ENCODE measurements at places on chromosomes 2 and 18.

DNA sequence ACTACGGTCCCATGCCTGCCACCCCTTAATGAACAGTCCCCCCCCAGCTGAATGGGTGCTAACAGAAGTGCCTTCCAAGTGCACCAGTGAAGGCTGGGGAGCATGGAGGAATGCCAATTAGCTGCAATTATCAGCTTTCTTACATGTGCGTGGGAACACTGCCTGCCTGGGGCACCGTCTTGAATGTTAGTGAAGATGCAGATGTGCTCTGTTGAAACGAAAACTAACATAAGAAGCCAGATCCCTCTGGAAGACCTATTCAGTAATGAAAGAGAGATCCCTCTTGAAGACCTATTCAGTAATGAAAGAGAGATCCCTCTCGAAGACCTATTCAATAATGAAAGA lies 154.5 kb downstream of the CLIP4 start:
- DNase-seq: no peak

DNA sequence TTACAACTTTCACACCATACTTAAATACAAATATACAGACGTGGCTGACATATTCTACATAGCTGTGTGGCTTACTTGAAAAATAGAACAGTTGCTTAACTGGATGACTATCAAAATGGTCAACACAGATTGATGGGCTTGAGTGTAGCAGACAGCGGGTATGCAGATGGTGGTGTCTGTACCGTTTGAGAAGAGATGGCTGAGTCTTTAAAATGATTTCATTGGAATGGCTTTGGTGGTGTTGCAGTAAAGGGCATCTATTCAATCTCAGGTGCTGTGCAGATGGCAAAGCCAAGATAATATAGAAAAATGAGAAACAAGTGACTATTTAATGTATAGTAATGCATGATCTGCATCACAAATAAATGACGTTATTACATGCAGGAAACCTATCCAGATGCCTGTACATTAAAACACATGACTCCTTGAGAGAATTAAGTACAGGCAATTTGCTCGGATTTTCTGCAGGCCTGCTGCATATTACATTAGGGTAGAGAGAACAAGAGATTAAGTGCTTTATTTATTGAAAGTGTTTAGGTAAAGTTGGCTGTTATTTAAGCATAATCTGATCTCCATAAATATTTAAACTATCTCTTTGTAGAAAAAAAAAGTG lies 68.5 kb downstream of the AGPS start:
- no peak for DNase-seq

- DNase-seq: no peak
These were observed 20.4 kb upstream of the FEZ2 start for GRCh38 chr2:36618381-36618780.

- DNase-seq: no peak
These were observed 143.7 kb upstream of the SYT4 start for GRCh38 chr18:43420950-43421349.

- DNase-seq: no peak
These were observed 95.7 kb downstream of the BCL2 start for GRCh38 chr18:63223837-63224236.

- no peak for DNase-seq
These were observed 176.5 kb downstream of the LTBP1 start for GRCh38 chr2:33123216-33123615.

- no peak for DNase-seq
These were observed 18.0 kb upstream of the LBH start for GRCh38 chr2:30213326-30213725.

DNA sequence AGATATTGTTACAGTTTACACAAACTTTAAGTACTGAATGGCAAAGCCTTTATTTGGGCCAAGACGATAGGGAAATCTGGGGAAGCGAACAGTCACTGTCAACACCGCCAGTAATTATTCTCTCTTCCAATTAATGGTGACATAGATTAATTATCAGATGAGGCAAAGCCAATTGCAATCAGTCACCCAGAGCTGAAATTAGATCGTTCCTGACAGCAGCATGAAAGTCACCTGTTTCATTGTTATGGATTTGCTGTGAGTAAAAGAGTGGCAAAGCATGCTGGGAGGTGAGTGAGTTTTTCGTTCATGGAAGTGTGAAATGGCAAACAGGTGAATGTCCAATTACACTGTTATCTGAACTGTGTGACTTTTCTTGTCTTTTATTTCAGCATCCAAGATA lies 164.8 kb upstream of the KLHL14 start:
- DNase-seq: no peak

DNA sequence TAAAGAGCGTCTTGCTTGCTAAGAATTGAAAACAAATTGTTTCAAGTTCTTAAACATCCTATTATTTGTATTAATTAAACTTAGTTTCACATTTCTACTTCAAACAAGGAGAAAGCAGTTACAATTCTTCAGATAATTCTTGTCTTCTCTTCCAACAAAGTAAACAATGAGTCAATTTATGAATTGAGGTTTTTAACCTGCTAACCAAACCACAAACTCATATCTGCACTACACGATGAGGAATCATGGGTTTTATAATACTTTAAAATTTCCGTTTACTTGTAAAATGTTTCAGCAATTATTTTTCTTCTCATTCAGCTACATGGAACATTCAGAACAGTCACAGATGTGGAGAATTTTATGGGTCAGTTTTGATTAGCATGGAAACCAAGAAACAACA lies 114.2 kb downstream of the SPIRE1 start:
- no peak for DNase-seq

DNA sequence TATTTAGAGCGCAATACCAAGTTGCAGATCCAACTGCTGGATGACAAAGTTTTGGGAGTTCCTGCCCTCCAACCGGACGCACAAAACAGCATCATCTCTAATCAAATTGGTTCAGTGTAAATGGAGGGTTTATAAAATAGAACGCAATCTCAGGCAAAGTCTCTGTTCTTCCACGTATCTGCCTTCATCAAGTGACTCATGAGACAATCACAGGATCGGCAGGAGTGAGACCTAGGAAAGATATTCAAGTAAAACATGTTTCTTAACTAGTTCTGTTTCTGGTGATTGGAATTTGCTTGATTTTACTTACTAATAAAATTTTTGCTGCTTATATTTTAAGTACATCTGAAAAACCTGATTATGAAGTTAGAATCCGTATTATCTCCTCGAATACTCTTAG lies 7.6 kb downstream of the FZD5 start:
- no peak for DNase-seq

DNA sequence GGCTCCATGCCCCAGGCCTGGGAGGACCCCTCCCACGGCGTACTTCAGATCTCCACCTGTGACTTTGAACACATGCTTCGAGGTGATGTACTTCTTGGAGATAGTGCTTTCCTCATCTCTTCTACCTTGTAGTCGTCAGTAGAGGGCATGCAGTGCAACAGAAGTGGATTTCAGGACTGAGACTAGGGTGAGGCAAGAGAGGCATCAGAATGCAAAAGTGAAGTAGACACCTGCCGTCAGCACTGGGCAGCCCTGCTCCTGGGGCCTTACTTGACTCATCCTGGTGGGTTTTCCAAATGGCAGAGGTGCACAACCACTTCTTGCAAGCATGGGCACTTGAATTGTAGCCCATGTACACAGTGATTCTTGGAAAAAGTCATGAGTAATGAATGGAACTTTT lies 258.8 kb downstream of the NEDD4L start:
- DNase-seq: no peak

GRCh38 chr2:203361922-203362321 lies 33.7 kb downstream of the ABI2 start:
- no peak for DNase-seq

- no peak for DNase-seq
These were observed 288.9 kb upstream of the FBXO11 start for GRCh38 chr2:48195169-48195568.

DNA sequence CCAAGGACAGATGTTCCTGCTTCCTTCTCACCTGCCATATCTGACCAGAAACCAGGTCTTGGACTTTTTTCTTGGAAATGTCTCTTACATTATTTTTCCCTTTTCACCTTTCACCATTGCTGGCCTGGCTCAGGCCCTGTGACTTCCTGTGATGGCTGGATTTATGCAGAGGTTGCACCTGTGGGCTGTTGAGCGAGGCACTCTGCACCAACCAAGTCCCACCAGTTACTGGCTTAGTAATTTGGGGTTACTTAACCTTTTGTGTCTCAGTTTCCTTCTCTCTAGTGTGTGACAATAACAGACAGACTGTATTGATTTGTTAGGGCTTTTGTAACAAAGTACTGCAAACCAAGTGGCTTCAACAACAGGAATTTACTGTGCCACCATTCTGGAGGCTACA lies 110.0 kb downstream of the INSIG2 start:
- DNase-seq: no peak

DNA sequence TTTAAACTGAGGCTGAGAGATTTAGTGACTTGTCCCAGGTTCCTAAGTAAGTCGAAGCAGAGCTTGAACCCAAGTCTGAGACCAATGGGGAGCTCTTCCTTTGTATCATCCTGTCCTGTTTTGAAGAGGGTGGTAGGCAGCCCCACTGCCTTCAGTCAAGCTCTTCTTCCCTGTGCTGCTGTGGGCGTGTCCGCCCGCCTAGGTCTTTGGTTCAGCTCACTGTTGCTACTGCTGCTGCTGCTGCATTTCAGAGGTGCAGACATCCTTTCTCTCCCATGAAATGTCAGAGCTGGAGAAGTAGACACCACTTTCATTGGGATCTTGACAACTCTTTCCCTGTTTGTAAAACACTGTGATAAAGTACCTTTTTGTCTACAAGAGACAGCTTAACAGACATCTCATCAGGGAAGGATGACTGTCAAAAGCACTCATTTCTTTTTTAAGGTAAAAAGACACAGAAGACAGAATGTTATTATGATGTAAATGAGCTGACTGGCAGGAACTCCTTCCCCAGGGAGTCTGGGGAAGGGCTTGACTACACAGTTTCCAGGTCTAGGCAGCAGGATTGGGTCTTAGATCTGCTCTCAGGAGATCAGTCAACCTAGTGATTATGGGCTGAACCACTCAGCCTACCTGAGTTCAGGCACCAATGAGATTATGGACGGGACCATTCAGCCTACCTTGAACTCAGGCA lies 91.7 kb upstream of the TRIB2 start:
- DNase-seq: no peak

DNA sequence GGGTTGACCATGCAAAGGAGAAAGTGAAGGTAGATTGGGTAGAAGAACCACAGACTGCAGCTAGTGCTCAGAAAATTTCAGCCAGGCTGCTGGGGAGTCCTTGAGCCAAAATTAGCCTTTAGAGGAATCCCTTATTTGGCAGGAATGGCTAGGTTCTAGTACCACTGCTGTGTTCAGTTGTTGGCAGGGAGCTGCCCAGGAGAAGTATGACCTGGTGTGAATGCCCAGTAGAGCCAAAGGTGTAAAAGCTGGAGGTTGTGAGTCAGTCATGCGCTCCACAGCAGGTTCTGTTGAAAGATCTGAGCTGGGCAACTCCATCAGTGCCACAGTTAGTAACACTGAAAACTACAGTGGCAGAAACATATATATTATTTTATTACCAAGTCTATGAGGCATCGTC lies 36.4 kb upstream of the TBR1 start:
- no peak for DNase-seq

GRCh38 chr2:175402571-175402970 lies 221.1 kb upstream of the ATP5MC3 start:
- DNase-seq: no peak

DNA sequence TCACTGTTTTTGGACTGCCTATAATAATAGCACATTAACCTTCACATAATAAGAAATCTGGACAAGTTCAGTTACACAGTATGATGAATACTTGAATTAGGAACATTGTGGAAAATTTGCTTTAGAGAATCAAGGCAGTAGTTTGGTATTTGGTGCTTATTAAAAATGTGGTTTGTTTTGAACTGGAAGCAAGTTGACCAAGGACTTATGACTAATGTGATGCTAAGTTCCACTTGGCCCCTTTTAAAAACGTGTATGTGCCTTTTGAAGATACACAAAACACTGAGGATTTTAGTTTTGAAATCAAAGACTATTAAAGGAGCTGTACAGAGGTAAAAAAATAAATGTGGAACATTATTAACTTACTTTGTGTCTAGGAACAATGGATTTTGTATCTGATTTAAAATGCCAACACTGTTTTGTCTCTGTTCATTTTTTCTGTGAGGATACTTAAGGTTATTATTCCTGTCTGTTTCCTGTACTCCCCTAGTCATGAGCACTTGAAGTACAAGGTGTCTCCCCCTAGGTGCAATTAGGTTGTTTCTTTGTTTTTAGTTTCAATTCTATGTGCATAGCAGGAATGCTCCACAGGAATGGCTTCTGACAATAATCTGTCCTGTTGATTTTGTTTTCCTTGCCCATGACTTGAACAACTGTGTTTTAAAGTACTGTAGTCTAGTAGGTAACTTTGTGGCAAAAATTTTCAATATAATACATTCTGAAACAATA lies 49.6 kb upstream of the PTH2R start:
- no peak for DNase-seq

DNA sequence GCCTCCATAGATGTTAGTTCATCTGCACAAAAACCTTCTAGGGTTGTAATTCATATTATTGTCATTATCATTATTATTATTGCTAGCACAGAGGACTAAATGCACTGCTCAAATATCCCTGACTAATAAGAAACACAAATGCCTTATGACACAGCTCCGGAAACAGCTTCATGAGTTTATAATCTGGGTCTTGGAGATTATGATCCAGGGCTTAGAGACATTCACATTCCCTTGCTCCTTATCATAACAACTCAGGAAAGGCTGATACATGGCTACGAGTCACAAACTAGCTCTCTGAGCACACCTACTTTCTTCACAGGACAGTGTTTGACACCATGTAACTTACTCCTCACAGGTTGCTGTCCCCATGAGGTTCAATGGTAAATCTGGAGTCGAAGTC lies 102.2 kb upstream of the TTC39C start:
- no peak for DNase-seq

DNA sequence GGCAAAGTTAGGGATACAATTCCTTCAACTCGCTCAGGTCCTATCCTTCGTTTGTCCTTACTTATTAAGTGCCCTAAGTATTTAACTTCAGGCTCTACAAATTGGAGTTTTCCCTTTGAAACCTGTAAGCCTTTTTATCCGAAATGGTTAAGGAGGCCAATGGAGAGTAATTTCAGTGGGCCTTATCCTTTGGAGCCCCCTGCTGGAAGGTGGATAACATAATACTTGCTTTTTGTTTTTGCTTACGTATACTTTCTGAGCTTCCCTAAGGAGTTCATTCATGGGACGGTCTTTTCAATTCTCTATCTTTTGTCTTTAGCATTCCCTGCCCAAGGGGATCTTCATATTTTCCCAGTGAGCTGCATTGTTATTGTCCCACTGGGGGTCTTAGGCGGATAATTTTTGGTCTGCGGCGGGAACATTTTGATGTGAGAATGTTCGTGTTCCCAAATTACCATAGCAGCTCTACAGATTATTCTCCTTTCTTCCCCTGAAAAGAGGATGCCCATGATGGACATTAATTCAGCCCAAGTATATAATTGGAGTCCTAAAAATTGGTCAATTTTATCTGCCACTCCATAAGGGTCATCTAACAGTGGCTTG lies 34.4 kb upstream of the TRAPPC8 start:
- DNase-seq: no peak

- no peak for DNase-seq
These were observed 54.3 kb downstream of the ST3GAL5 start for GRCh38 chr2:85834466-85834865.

GRCh38 chr2:66318009-66318561 lies 116.8 kb upstream of the MEIS1 start:
- DNase-seq: no peak
